ENCODE measurements at places on chromosomes 1 and 21.

DNA sequence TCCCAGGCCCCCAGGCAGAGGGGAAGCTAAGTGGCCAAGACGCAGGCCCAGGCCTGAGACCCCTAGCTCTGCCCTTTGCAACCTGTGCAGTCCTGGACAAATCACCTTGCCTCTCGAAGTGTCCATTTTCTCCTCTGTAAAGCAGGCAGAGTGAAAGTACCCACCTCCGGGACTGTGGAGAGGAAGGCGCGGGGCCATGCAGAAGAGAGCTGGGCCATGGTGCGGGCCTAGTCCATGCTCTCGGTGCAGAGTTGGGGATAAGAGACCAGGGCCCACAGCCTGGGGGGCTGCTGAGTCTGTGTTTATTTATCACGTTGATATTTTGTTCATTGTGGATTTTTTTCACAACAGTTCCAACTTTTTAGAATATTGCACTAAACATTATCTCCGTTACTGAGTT is 160.2 kb upstream of the VAMP3 start:
- no peak for DNase-seq

- no peak for DNase-seq
Measured at GRCh38 chr21:44084496-44085241, 22.5 kb upstream of the PWP2 start.

GRCh38 chr1:241265428-241265827 is 91.6 kb downstream of the RGS7 start:
- DNase-seq: no peak

DNA sequence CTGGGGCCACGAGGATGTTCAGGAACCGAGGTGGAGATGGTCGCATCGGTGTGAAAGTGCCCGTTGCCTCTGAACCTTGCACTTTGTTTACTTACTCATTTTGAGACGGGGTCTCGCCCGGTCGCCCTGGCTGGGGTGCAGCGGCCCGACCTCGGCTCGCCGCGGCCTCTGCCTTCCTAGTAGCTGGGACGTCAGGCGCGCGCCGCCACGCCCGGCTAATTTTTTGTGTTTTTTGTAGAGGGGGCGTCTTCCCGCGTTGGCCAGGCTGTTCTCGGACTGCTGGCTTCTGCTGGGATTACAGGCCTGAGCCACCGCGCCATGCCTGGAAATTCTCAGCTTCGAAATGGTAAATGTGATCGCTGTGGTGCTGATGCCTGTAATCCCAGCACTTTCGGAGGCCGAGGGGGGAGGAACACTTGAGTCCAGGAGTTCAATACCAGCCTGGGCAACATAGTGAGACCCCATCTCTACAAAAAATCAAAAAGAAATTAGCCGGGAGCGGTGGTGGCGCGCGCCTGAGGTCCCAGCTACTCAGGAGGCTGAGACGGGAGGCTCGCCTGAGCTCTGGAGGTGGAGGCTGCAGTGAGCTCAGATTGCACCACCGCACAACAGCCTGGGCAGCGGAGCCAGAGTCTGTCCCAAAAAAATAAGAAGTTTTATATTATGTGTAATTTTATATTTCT is 684 bp upstream of the MRPL20 start:
- DNase-seq: no peak

DNA sequence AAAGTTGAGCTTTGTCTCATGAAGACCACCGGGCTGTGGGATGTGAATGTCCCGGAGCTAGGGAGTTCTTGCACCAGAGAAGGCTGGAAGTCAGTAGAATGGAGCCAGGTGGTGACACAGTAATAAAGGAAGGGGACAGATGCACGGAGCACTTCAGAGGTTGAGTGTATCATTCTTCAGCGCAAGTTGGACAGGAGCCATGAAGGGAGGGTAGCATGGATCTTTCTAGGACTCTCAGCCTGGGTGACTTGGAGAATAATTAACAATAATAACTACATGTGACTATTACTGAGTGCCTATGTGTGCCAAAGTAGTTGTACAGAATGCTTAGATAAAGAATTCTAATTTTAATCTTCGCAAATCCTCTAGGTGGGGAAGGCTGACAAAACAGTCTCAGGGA is 258.7 kb upstream of the AJAP1 start:
- peak; percentile 89 for DNase-seq

GRCh38 chr1:30916296-30916695 is 7.7 kb upstream of the SDC3 start:
- DNase-seq: no peak

GRCh38 chr1:186617926-186618325 is 62.3 kb downstream of the PTGS2 start:
- no peak for DNase-seq

- no peak for DNase-seq
Measured at GRCh38 chr1:207890136-207890738, 20.7 kb downstream of the CD34 start.

DNA sequence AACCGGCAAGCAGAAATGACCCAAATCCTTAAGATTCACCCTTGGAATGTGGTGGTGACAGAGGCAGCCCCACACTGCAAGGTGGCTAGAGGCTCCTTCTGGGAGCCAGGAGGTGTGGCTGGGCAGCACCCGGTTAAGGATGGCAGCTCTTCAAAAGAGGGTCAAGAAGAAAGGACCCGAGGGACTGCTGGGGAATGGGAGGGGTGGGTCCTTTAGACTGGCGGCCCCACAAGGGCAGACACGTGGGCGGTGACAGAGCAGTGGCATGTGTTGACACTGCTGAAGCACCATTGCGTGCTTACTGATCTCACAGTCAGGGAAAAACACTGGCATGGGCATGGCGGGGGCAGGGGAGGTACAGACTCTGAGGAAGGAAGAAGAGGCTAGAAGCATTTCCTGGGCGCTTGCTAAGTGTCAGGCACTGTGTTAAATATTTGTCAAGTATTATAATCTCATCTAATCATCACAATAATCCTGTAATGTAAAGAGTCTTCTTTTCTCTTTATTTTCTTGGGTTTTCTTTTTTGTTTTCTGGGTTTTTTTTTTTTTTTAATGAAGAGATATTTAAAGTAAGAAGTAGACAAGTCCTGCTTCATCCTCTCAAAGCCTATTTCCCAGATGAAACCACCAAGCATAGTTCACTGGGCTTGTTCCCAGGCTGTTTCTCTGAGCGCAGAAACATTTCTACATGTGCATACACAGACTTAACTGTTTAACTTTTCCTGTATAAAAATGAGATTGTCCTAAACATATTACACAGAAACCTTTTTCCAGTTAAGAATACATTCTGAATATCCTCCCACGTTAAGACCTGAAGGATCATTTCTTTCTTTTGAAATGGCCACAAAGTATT is 165.8 kb upstream of the EDN2 start:
- no peak for DNase-seq

GRCh38 chr21:27779606-27780005 is 812.7 kb upstream of the ADAMTS5 start:
- DNase-seq: no peak

DNA sequence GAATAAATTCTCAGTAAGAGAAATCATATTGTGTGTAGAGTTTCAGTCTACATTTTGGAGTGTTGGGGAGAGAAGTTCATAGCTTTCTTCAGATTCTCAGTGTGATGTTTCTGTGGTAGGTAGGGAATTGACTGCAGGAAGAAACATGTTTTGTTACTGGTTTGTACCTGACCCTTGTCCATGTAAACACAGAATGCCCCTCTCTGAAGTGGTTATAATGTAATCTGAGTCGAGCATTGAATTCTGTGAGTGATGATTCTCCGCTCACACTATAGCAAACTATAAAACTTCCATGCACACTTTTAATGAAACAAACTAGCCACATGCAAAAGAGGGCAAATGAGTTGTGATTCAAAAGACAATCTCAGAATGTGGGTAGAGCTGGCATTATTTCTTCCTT is 433.2 kb downstream of the USP25 start:
- no peak for DNase-seq

DNA sequence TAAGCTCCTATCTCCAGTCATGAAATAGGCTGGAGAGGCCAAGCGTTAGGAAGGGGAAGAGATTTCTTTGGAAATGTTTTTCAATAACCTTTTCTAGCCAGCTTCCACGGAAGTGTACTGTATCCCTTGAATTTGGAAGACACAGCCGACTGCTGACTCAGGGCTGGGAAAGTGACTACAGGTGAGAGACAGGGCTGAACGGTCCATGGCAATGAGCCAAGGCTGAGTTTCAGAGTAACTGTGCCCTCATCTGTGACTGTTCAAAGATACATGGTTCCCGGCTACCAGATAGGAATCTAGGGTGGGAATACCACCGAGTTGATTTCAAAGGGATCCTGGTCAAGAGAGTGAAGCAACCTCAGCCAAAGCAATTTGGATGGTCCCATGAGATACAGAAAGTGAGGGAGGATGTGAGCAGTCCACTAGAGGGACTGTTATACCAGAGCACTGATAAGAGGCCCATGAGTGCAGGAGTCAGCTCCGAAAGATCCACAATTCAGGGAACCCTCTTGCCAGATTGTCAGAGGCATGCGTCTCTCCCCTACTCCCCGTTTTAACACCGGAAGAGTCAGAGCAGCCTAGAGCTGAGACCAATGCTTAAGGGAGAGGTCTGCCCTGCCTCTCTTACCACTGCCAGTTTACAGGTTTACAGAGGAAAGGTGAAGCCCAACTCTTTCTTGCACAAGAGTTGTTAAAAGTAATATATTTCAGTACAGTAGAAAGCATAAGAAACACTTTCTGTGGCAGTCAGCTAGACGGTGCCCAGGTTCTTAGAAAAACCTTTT is 3.2 kb upstream of the KRTAP19-8 start:
- no peak for DNase-seq
